ENCODE measurements at places on chromosomes 3 and 15.
A peak's percentile ranks its signal among the peaks of the same experiment; 100 is the strongest.

DNA sequence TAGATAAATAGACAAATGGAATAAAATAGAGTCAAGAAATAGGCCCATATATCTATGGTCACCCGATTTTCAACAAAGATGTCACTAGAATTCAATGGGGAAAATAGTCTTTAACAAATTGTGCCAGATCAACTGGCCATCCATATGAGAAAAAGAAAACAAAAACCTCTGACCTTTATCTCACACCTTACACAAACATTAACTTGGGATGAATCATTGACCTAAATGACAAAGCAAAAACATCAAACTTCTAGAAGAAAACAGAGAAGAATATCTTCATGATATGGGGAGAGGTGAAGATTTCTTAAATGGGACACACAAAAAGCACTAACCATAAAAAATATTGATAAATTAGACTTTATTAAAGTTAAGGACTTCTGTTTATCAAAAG lies 31.9 kb downstream of the ITGA11 start:
- no peak for DNase-seq

DNA sequence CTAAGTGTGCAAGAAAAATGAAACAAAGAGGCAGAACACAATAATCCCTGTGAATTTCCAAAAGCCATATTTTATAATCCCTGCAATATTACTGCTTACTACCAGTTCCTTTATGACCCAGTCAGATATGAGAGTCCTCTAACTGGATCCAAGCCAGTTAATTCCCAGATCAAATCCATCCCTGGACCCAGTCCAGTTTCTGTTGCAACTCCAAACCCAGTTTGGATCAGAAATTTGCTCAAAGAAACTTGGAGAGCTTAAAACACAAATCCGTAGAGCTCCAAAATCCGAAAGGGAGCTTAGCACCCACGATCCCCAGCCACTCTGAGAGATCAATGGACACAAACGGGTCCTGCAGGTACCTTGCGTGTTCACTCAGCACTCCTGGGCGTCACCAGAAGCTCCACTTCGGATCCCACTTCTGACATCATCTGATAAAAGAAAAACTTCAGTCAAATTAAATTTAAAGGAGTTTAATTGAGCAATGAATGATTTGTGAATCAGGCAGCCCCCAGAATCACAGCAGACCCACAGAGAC lies 32.6 kb upstream of the THUMPD3 start:
- DNase-seq, result peak; percentile 72

DNA sequence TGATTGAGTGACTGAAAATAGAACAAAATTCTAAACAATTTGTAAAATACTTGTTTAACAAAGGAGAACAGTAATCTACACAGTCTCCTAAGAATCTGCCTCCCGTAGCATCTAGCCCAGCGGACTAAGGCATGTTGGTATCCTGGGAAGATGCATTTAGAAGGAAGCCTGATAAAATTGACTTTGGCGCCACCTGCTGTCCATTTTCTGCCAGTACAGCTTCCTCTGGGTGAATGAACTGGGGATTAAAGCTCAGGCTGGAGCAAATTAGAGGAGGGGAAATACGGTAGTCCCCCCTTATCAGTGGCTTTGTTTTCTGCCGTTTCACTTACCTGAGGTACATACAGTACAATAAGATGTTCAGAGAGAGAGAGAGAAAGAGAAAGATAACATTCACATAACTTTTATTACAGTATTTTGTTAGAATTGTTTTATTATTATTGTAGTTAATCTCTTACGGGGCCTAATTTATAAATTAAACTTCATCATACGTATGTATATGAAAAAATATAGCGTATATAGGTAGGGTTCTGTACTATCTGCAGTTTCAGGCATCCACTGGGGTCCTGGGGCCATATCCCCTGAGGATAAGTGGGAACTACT lies 191.6 kb downstream of the GAP43 start:
- peak; percentile 79 for DNase-seq

- no peak for DNase-seq
Measured at GRCh38 chr3:188104050-188104449, 49.9 kb upstream of the LPP start.

GRCh38 chr3:190747571-190747970 lies 114.9 kb downstream of the GMNC start:
- DNase-seq, result peak; percentile 83

- DNase-seq, result no peak
Measured at GRCh38 chr3:119601154-119601553, 3.5 kb downstream of the PLA1A start.

DNA sequence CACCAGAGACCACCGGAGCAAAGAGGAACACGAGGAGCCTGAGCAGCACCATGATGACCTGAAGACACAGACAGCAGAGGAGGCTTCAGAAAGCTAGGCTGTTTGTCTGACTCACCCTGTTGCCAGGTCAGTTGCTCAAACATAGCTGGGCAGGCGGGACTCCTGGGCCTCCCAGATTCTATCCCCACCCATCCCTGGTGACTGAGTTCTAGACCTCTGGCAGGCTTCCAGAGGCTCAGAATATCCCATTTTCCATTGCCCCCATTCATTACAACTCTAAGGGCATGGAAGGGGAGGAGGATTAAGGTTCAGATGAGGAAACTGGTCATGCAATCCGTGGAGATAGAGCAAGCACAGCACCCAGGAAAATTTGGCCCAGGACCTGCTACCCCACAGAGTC lies at the start of gene CDHR4:
Gene CDHR4, minus strand, starts transcription at position 113 of the 400 bp plus-strand sequence. Its CDS starts 61 bp downstream, at position 52.
- peak; percentile 77 for DNase-seq

GRCh38 chr3:65814845-65815578 lies 223.7 kb downstream of the MAGI1 start:
- DNase-seq, result no peak

DNA sequence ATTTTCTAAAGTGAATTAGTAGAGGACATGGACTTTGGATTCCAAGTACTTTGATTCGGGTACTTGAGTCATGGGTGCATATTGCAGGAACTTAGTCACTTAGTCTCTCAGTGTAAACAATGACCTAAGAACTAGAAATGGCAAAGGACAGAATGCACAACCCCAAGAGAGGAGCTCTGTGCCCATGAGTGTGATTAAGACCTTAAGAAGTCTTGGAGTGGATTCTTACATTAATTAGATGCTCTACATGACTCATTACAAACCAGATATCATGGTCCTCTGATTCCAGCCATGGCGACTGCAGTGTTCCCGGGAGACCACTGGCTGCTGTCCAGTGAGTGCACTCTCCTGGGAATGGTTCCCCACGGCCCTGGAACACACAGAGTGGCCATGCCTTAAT lies 251.5 kb downstream of the GABRG3 start:
- DNase-seq, result no peak

- no peak for DNase-seq
Measured at GRCh38 chr3:31291818-31292217, 240.9 kb upstream of the STT3B start.

GRCh38 chr3:143139762-143140161 lies 20.2 kb downstream of the CHST2 start:
- no peak for DNase-seq

GRCh38 chr3:170307671-170308405 lies 49.7 kb upstream of the SKIL start:
- DNase-seq, result peak; percentile 94

DNA sequence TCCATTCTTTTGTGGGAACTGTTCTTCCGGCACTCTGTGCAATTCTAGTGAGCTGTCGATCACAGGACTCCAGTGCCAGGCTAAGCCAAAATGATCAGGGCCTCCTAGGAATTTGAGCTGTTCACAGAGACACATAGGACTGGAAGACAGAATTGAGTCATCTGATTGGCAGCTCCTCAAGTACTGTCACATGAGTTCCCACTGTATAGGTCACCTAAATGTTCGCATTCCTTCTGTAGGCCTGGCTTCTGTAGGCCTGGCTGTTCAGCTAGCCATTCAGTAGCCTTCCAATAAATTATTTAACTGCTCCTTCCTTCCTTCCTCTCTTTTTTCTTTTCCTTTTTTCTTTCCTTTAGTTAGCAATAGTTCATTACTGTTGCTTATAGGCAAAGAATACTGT lies 4.3 kb downstream of the PROS1 start:
- no peak for DNase-seq

DNA sequence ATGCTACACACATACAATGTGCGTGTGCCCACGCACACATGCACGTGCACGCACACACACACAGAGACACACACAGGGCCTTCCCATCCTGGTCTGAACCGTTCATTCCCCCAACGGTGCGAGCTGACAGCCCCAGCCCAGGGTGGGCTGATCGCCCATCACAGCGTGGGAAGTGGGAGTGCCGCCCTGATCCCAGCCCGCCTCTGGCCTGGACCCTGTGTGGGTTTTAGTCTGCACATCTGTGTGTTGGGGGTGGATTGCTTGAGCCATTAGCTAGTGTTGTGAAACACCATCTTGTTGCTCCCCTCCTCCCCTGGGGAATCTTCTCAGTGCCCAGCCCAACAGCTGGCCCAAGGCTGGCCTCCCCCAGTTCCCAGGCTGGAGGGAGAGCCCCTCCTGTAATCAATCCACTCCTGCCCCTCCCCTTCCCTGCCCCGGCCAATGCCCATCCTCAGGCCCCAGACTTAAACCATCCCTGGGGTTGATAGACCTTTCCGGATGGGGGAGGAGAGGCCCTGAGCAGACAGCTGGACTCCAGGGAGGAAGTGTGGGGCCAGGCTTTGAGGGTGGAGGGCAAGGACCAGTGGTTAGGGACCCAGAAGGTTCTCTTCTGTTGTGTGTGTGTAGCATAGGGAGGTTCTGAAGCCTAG lies 8.3 kb downstream of the SEMA3G start:
- peak; percentile 55 for DNase-seq

DNA sequence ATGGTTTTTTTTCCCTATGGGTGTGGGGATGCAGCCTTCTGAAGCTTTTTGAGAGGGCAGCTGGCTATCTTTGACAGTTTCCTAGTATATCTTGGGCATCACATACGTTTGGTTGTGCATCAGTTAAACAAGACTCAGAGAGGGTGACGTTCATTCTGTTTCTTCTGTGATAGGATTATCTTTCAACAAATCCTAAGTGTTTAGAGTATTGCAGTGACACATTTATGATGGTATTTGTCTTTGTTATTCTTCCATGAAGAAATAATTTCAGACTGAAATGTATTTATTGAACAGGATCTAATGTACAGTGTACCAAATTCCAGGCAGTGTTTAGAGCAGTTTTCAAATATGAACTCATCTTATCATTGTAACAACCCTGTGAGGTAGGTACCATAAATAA lies 114.4 kb downstream of the PLCL2 start:
- no peak for DNase-seq

GRCh38 chr3:17044855-17045254 lies 160.1 kb downstream of the PLCL2 start:
- DNase-seq, result no peak

DNA sequence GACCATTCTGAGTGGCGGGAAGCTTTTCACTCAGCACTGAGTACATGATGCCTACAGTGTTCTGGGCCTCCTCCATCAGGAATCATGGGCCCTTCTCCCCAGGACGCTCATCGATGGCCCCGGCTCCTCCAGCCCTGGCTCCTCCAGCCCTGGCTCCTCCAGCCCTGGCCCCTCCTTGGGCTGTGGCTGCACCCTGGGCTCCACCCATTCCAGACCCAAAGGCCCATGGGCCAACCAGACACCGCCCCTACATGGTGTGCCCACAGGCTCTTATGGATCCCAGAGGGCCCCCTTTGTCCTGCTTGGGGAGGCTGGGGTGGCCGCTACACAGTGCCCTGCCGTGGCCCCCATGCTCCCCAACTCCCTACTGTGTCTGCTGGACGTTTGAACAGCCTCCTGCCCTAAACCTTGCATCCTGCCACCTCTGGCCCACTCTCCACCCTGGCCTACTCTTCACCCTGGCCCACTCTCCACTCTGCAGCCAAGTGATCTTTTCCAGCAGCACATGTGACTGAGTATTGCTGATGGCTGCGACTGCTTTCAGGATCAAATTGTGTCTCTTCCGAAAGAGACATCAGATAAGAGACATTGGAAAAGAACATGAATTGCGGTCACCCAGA lies 57.9 kb downstream of the APBA2 start:
- no peak for DNase-seq

DNA sequence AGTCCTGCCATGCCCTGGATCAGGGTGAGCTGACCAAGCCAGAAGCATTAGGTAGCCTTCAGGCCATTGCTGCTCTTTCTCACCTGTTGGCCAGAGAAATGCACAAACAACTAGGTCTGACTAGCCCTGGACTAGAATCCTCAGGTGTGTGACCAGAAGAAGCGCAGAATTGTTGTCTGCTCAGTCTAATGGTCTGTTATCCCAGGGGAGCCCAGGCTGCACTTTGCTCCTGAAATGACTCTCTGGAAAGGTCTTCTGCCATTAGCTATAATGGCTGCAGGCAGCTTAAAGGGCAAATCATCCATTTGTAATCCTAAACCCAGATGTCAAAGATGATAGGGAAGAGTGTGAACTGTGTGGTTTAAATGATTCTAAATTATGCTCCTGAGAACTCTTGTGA lies 246.1 kb downstream of the NFKBIZ start:
- no peak for DNase-seq

DNA sequence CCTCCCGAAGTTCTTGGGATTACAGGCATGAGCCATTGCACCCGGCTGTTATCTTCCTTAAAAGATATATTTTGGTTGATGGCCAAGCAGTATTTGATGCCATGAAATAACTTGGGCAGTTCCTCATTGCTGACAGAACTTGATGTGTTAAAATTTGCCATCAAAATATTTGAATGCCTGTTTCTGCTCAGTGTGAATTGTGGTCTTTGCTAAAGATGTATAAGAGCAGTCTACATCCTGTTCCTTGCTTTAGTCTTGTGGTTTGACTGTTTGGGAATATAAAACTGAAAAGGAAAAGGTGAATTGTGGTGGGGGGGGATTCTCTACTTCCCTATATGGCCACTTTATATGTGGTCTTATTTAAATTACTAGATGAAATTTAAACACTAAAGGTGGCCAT lies 14.0 kb downstream of the TRIM71 start:
- DNase-seq, result no peak

- DNase-seq, result no peak
Measured at GRCh38 chr3:134847349-134847748, 52.3 kb downstream of the EPHB1 start.

DNA sequence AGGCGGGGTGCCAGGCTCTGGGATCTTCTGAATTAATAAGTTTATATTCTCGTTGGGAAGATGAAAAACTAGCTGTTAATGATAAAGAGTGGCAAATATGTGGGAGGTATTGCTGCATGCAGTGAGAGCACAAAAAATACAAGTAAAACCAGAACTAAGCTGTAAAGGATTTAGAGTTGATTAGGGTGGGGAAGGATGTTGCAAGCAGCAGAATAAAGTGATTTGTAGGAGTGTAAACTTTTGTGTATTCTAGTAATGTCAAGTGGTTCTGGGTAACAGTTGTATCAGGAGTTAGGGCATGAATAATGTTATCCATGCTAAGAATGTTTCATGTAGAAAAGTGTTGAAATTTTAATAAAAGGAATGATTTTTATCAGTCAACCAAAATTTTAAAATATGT lies 18.1 kb downstream of the CRYBG3 start:
- DNase-seq, result no peak

- DNase-seq, result no peak
Measured at GRCh38 chr3:14304101-14305045, 98.0 kb upstream of the SLC6A6 start.

- no peak for DNase-seq
Measured at GRCh38 chr3:60746695-60747416, 504.4 kb downstream of the FHIT start.

GRCh38 chr3:195124378-195124992 lies 146.5 kb downstream of the XXYLT1 start:
- DNase-seq, result no peak

Measured in umbilical cord (tissue), 2 donors.